Activated gamma-delta T cell treated with Interleukin-2 at 50 U/mL for 16 hours (primary cell): ENCODE measurements at places on chromosomes 2 and 18.

- DNase-seq, result no peak
Observed at GRCh38 chr18:74248189-74248588, 43.6 kb downstream of the CYB5A start.

- DNase-seq, result no peak
Observed at GRCh38 chr2:59732871-59733566, 820.4 kb downstream of the BCL11A start.

DNA sequence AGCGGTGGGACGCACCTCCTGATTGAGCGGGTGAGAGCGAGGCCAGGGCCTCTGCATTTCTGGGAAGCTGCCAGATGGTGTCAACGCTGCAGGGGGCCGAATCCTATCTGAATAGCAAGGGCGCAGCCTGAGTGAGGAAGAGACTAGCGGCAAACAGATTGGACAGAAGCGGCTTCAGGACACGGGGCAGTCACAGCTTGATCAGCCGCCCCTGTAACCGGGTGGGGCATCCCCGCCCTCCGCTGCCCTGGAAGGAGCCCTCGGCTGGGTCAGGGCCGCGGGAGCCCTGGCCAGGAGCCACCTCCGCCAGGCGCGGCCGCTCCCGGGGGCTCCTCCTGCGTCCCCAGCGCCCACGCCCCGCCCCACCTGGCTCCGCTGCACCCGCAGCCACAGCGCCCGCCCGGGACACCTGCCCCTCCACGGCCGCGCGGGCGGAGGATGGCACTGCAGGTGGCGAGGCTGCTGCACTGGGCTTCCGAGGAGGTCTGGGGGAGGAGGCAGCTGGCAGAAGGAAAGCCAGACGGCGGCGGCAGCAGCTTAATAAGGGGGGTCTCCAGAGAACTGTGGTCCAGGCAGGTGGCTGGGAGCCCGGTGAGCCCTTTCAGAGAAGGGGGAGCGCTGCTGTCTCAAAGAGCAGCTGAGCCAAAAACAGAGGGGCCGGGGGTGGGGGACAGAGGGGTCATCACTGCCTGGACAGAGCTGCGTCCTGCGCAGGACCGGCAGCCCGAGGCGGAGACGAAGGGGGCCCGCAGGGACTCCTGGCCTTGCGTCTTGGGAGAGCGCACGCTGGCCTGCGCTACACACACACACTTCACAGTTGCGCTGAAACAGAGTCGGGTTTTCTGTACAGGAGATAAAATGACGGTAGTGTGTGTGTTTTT, 18.8 kb upstream of the SOX11 start:
- no peak for DNase-seq

GRCh38 chr2:233199870-233200269, 51.6 kb upstream of the ATG16L1 start:
- DNase-seq, result no peak

DNA sequence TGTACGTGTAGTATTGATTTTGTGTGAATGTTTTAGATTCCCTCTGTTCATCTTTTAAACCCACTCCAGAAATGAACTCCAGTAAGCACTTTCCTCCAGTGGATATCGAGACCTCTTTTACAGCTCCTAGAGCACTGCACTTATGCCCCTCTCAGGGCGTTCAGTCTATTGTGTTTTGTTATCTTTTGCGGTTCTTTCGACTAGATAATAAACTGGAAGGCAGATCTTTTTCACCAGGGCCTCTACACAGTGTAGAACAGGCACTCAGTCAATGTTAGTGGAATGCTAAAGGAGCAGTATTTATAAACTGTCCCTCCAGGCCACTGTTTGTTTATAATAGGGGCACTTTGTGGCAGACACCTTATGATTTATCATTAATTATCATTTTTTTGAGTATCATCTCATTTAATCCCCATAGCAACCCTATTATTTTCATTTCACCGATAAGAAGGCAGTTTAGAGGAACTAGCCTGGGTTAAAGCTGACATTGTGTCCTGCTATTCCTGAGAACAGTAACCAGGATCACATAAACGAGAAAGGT, 742 bp upstream of the SOS1 start:
- DNase-seq, result no peak

- DNase-seq, result no peak
Observed at GRCh38 chr2:143058851-143059250, 70.4 kb upstream of the ARHGAP15 start.

- DNase-seq, result no peak
Observed at GRCh38 chr2:176158186-176158591, 1.1 kb downstream of the HOXD3 start.

DNA sequence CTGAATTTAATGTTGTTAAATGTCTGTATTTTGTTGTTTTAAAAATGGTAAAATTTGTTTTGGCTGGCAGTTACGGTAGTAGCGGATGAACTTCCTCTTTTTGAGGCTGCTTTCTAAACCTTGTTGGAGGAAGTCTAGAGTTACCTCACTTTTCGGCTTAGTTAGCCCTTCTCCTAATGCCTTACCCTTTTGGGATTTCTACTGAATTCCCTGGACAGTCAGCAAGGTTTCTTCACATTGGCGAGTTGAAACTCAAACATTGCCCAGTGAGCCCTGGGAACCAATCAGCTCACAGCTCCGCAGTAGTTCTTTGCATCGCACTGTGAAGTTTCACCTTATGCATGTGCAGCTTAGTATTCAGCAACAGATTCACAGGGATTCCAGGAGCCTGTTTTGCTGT, 55.2 kb downstream of the TMEM247 start:
- no peak for DNase-seq

GRCh38 chr2:70785137-70785911, 5.1 kb downstream of the FIGLA start:
- no peak for DNase-seq

GRCh38 chr2:25279091-25279651, 62.6 kb downstream of the DNMT3A start:
- DNase-seq, result no peak

DNA sequence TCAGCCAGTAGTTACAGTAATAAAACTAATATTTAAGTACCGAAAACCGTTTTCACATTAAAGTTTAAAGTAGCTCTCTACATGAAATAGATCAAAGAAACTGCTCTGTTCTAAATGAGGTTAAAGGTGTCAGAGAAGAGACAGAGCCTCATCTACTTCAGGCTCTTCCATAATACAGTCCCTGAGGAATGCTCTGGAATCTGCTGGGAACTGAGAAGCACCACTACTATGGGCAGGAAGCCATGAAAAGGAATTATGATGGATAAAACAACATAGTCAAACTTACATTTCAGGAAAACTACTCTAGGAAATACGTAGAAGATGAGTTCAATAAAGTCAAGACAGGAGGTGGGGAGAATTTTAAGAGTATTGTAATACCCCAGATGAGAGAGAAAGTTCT, 60.0 kb downstream of the ROCK1 start:
- DNase-seq, result no peak

- DNase-seq, result no peak
Observed at GRCh38 chr2:64978514-64979268, 10.5 kb upstream of the SLC1A4 start.
